Mononuclear cell (primary cell): ENCODE measurements at places on chromosomes 2 and 18. TPM values are rescaled to one million over a fixed set of nuclear protein-coding genes. Genes with fewer than 3 reads are reported as not detected.

ASXL3 gene
- total RNA-seq, result under 0.01 TPM

EFR3B gene
- total RNA-seq, result under 0.01 TPM

MYOM1 gene
- 0.94 TPM for total RNA-seq

CMPK2 gene
- 12.8 TPM for total RNA-seq

TFPI gene
- 6.9 TPM for total RNA-seq

HOXD13 gene
- not detected for total RNA-seq

RAB27B gene
- 14.3 TPM for total RNA-seq
